Activated T-helper 1 cell treated with anti-CD3 and anti-CD28 coated beads, Interleukin-12 subunit alpha, Interleukin-12 subunit beta, Interleukin-2, Interleukin-4 antibody, amounts not matched to agents 30 ng/mL and 10 ng/mL and 1 ng/mL, durations not matched to agents 14 hours and 24 hours and 36 hours (primary cell): ENCODE measurements at places on chromosomes 2 and 18. TPM values are rescaled to one million over a fixed set of nuclear protein-coding genes. Genes with fewer than 3 reads are reported as not detected.

ZNF512 gene
- total RNA-seq: 24.6 and 25.0 TPM in 2 replicates

SCN9A gene
- total RNA-seq: 0.07 and 0.13 TPM in 2 replicates

ACADL gene
- not detected in 2 replicates for total RNA-seq

SP3 gene
- total RNA-seq: 95.8 and 103 TPM in 2 replicates

BOLL gene
- 0.51 TPM in 1 of 2 replicates, not detected in the other for total RNA-seq

RAB6C gene
- 0.07 TPM in 1 of 2 replicates, not detected in the other for total RNA-seq

IL36G gene
- total RNA-seq: not detected in 2 replicates

LYPD1 gene
- total RNA-seq: not detected in 2 replicates

UGT1A4 gene
- not detected in 2 replicates for total RNA-seq

RBM43 gene
- total RNA-seq: 1.9 and 2.9 TPM in 2 replicates

ARL5A gene
- 60.1 and 69.3 TPM in 2 replicates for total RNA-seq

ANKRD36C gene
- 52.9 and 56.9 TPM in 2 replicates for total RNA-seq

SIX2 gene
- total RNA-seq: not detected in 2 replicates

ANKRD30BL gene
- not detected in 2 replicates for total RNA-seq

HRH4 gene
- 1.7 and 1.9 TPM in 2 replicates for total RNA-seq

CRACDL gene
- 0.13 and 0.32 TPM in 2 replicates for total RNA-seq

MTCL1 gene
- total RNA-seq: 0.20 and 0.80 TPM in 2 replicates

RTP5 gene
- not detected in 2 replicates for total RNA-seq

SLC9A2 gene
- not detected in 2 replicates for total RNA-seq

ACVR1 gene
- 44.0 and 46.5 TPM in 2 replicates for total RNA-seq

CLEC4F gene
- total RNA-seq: 0.10 TPM in 1 of 2 replicates, not detected in the other

HOXD13 gene
- total RNA-seq: not detected in 2 replicates

ANKRD29 gene
- total RNA-seq: not detected in 2 replicates

SLC8A1 gene
- total RNA-seq: 1.8 and 2.9 TPM in 2 replicates

EVX2 gene
- total RNA-seq: not detected in 2 replicates

PROC gene
- total RNA-seq: 0.29 TPM in 2 replicates

LGALSL gene
- 2.5 and 3.1 TPM in 2 replicates for total RNA-seq

ZNF521 gene
- not detected in 2 replicates for total RNA-seq

GAREM2 gene
- total RNA-seq: 6.1 and 7.4 TPM in 2 replicates
